CD4-positive, alpha-beta T cell treated with Interferon gamma for 1 hour (primary cell): ENCODE measurements at places on chromosomes 16 and 17.

GRCh38 chr16:10622036-10622921, 41.9 kb upstream of the EMP2 start:
- DNase-seq: no peak

DNA sequence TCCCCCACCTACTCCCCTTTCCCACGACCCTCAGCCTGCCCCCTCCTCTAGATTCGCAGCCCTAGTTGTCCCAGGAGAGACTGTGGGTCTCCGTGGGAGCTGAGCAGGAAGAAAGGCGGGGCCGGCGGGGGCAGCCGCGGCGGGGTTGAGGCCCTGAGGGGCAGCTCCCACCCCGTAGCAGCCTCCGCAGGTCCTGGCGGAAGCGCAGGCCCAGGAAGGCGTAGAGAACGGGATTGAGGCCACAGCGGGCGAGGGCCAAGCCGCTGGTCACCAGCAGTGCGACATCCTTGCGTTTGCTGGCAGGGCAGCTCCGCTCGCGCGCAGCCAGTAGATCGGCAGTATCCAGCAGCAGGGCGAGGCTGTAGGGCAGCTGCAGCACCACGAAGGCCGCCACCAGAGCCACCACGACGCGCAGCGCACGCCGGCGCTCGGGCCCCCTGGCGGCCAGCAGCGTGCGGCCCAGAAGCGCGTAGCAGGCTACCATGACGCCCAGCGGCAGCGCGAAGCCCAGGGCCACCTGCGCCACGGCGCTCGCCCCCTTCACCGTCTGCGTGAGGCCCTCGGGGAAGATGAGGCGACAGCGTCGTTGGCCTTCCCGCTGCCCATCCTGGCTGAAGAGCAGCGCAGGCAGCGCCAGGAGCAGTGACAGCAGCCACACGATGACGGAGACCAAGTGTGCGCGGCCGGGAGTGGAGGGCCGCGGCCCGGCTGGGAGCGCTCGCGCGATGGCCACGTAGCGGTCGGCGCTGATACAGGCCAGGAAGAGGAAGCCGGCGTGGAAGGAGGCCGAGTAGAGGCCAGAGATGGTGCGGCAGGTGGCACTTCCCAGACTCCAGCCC, 1.9 kb downstream of the CCR10 start:
- peak; percentile 79 for DNase-seq

GRCh38 chr16:22970209-22970865, 156.4 kb downstream of the HS3ST2 start:
- DNase-seq: no peak

GRCh38 chr17:47276444-47276843, 22.8 kb downstream of the ITGB3 start:
- no peak for DNase-seq

DNA sequence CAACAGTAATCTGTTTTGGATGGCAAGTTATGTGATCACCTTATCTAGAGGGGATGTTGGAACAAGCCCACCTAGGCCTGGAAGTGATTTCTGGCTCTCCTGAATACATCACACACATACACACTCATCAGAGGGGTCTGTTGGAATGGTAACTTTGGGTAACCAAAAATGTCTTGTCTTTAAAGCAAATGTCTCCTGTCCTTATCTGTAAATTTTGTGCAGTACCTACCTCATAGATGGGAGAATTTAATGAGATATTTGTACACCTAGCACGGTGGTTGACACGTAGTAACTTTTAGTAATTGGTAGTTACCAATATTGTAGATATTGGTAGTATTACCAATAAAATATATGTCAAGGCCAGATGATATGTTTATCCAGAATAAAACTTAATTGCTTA, 24.7 kb downstream of the HAPSTR1 start:
- no peak for DNase-seq

- DNase-seq: no peak
Observed at GRCh38 chr16:52786091-52786490, 239.1 kb upstream of the TOX3 start.

- peak; percentile 56 for DNase-seq
Observed at GRCh38 chr16:81841722-81842121, 62.6 kb downstream of the PLCG2 start.

- no peak for DNase-seq
Observed at GRCh38 chr17:78783711-78784324, 1.7 kb upstream of the CYTH1 start.

GRCh38 chr17:2138318-2138717, 83.4 kb downstream of the HIC1 start:
- DNase-seq: peak; percentile 29

DNA sequence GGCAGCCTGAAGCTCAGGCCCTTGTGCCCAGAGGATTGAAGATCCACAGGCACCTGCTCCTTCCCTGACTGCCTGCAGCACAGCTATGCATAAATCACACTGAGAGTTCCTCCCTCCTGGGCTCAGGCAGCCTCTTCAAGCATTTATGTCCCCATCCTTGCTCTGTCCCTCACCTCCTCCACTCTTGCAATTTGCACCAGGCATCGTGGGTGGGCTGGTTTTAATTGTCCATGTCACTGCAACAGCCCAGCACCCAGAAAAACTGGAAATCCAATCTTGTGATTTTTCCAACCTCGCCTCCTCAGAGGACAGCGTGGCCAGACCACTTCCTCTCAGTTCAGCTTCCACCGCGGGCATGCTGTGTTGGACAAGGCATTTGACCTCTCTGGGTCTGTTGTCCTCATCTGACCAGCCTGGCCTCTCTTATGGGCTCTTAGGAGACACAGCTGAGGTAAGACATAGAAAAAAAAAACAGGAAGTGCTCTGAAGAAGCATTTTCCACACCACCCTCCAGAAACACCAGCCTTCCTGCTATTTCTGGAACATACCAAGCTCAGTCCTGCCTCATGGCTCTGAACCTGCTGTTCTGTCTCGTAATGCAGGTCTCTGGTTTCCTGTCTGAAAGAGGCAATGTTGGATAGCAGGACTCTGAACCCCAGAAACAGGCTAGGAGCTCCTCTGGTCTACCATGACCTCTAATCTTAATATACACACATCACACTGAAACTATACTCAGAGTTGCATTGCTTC, 8.3 kb downstream of the TMEM114 start:
- no peak for DNase-seq

DNA sequence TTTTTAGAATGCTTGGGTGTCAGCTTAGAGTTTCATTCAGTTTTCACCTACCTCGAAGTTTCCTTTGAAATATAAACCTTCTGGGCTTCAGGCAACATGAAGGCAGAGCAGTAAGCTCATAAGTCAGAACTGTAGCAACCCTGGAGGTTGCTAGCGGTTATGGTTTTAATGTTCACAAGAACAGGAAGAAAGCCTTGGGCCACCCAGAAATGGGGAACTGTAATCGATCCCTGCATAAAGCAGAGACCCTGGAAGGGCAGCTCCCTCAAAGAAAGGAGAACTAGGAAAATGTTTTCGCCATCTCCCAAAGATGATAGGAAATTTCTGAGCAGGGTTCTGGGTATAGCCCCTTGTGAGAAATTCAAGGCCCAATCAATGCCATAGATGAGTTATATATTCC, 47.8 kb upstream of the RASL10B start:
- no peak for DNase-seq

- DNase-seq: no peak
Observed at GRCh38 chr16:68353366-68353765, 42.5 kb downstream of the PRMT7 start.

GRCh38 chr17:45768000-45768399, 16.1 kb upstream of the CRHR1 start:
- DNase-seq: no peak

GRCh38 chr16:19223235-19224170, 55.5 kb downstream of the SYT17 start:
- DNase-seq: no peak

DNA sequence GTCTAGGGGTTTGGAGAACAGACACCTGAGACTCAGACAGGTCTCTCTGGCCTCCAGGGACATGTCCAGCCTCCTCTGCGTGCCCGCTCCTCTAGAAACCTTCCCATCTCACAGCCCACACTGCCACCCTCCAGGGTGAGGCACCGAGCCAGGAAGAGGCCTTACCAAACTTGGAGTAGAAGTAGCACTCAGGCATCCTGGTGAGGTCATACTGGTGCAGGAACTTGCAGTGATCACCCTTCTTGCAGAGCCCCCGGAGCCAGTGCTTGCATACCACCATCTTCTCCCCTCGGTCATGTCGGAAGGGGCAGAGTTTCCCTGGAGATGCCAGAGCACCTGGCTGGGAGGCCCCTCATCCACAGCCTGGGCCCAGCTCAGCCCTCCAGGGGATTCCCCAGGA, 4.2 kb downstream of the CPSF4L start:
- DNase-seq: no peak

DNA sequence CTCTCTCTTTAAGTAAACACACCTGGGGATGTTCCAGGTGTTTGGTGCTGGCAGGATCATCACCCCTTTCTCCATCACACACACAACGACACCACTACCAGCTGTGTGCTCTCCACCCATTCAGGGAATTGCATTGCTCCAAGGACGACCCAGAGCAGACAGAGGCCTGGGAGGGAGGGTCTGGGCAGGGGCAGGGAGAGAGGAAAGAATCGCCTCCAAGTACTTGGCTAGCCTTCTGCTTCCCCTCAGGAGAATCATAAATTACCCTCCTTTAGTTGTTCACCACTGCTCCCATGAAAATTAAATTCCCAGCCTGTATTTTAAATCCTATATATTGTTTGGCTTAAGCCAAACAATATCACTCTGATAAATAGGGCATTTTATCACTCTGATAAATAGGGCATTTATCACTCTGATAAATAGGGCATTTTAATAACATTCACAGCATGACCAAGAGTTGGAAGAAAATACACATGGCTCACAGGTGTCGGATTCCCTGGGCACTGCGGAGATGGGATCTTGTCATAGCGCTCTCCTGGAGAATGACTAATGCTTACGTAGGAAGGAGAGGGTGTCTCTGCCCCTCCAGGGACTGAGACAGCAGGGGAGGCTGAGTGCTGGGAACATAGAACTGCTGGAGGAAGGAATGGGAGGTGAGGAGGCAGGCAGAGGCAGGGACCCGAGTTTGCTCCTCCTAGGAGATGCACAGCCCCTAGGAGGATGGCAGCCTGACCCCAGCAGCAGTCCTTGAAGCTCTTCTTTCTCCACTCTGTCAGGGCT, 673.6 kb downstream of the HS3ST4 start:
- no peak for DNase-seq

GRCh38 chr17:59361916-59362810, 30.7 kb downstream of the YPEL2 start:
- DNase-seq: no peak

- no peak for DNase-seq
Observed at GRCh38 chr17:38745545-38745944, 2.6 kb downstream of the PCGF2 start.

DNA sequence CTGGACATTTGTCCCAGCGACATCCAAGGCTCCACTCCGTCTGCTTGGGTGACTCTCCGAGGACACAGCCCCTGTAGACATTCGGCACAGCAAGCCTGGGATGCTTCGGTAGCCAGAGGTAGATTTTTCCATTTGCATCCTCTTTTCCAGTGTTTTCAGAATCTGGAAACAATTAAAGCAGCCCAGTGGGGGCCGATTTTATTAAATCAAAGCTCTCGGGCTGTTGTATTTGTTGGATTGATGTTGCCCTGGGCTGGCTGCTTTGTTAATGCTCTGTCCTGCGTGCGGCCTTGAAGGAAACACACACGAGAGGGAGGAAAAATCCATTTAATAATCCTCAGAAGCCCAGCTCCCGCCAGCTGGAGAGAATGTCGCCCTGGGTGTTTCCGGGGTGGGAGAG, 158.1 kb upstream of the CIBAR2 start:
- DNase-seq: no peak

DNA sequence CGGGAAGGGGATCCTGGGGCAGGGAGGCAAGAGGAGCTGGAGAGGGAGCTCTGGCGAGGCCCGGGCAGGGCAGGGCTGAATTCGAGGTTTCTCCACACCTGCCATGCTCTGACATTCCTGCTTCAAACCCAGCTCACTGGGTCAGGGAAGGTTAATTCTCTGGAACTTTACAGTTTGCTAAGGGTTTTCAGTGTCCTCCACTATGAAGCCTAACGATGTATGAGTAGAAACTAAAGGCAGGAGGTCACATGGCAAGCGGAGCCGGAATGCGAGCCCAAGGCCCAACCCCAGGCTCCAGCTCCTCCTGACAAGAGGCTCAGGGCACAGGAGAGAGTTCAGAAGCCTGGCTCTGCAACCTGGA, 29.2 kb downstream of the DCAKD start:
- no peak for DNase-seq

GRCh38 chr17:73266796-73267195, 5.1 kb upstream of the CPSF4L start:
- no peak for DNase-seq

- DNase-seq: no peak
Observed at GRCh38 chr16:55030944-55031343, 100.3 kb downstream of the IRX5 start.

- no peak for DNase-seq
Observed at GRCh38 chr17:34567691-34568465, 11.5 kb upstream of the TMEM132E start.

DNA sequence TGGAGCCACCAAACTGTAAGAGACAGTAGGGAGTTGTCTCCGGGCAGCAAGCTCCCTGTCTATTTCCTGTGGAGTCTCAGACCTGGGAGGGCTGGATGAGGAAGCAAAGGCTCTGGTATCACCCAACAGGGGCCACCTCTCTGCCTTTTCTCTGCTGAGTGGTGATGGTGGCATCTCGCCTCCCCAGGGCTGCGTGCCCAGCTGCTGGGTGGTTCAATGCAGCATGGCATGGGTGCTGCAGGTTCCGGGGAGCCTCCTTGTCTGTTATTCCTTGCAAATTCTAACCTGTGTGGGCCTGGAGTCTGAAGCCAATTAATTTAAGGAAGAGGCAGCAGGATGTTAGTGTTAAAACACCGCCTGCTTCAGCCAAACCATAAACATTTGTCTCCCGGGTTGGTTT, 78.2 kb downstream of the CCDC182 start:
- no peak for DNase-seq

GRCh38 chr17:19002805-19003542, 1.6 kb downstream of the FAM83G start:
- no peak for DNase-seq

- DNase-seq: no peak
Observed at GRCh38 chr16:11374255-11374654, 29.0 kb downstream of the RMI2 start.

GRCh38 chr16:56793492-56793891, 63.6 kb downstream of the NUP93 start:
- peak; percentile 2 for DNase-seq

GRCh38 chr17:49494986-49495841, at the start of gene NGFR:
Gene NGFR, plus strand, starts transcription at chr17:49495293. Its CDS starts 125 bp downstream, at chr17:49495418.
- DNase-seq: peak; percentile 63

- DNase-seq: no peak
Observed at GRCh38 chr17:40479754-40480480, 21.5 kb downstream of the TNS4 start.

DNA sequence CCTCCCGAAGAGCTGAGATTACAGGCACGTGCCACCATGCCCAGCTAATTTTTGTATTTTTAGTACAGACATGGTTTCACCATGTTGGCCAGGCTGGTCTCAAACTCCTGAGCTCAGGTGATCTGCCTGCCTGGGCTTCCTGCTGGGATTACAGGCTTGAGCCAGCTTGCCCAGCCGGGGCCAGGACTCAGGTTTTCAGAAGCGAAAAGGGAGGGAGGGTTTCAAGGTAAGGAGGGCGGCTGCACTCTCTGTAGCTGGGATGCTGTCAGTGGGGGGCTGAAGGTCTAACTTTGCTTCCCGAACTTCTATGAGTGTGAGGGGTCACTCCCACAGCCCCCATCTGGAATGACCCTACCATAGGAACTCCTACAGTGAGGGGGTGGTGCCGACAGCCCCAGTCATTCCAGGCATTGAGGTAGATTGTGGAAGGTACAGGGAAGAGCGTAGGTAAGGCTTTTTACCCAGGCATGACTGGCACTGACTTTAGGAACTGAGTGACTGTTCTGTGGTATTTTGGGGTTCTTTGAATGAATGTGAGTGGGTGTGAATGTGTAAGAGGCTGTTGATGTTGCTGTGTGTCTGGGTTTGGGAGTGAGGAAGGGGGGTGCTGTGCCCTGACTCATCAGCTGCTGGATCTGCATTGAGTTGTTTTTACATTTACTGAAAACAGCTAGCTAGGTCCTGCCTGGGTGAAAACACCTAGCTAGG, 3.8 kb upstream of the C1QL1 start:
- no peak for DNase-seq
